C1 segment of cervical spinal cord (tissue), 14 donors: ENCODE measurements at places on chromosomes 13 and 19.

- no peak for DNase-seq
Observed at GRCh38 chr19:6038634-6039405, 60.9 kb upstream of the RANBP3 start.

- DNase-seq, result no peak
Observed at GRCh38 chr13:37375071-37375470, 223.5 kb downstream of the POSTN start.

- no peak for DNase-seq
Observed at GRCh38 chr19:18985257-18985656, 44.2 kb upstream of the HOMER3 start.

DNA sequence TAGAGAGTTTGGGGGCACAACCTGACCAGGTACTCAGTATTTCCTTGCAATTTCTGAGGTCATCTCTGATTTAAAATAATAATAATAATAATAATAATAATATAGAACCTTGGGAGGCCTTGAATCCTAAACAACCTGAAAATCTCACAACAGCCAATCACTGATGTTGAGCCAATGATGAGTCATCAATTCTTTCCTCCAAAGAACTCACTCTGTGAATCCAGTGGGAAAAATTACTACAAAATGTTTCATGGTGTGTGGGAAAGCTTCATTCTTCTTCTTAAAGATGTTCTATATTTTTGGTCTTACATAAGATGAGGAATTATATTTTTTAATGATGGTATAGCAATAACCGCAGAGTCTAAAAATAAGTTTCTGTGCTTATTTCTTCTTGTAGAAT, 594.6 kb downstream of the EFNB2 start:
- no peak for DNase-seq

DNA sequence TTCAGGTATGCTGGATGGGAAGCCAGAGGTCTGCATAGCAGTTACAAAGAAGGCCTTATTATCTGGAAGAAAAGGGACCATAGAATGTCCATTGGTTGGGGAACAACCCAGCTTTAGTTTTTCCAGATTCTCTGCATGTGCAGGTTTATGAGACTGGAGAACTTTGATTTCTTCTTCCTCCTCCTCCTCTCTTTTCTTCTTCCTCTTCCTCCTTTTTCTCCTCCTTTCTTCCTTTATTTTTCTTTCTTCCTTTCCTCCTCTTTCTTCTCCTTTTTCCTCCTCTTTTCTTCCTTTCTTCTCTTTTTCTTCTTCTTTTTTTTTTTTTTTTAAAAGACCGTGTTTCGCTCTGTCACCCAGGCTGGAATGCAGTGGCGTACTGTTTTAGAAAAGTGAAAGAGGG, 30.9 kb downstream of the EPN1 start:
- no peak for DNase-seq

DNA sequence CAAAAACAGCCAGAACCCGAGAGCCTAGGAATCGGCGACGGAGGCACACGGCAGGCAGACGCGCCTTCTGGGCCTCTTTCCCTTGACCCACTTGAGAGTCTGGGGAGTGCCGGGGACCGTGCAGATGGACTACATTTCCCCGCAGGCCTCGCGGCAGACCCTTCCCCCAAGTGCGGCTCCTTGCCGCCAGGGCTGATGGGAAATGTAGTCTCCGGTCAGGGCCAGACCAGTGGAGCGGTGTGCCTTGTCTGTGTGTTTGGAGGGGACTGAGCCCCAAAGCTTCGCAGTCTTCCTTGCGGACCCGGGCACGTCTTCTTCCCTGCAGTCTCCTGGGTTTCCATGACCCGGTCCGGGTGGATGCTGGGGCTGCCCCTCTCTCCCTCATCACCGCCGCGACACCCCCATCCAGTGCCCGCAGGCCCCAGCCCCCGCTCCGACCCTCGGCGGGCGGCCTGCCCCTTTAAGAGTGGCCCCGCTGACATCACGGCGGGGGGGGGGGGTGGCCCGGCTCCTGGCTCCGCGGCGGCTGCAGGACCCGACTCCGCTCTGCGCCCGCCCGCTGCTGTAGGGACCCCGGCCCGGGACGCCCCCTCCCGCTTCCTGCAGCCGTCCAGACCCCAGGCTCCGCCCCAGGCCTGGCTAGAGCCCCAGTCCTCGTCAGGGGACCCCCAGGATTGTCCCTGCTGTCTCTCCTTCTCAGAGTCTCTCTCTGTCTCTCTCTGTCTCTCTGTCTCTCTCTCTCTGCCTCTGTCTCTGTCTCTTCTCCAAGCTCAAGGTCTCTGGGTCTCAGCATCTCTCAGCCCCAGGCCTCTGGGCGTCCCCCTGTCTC, 758 bp upstream of the CACNG7 start:
- peak; percentile 71 for DNase-seq

GRCh38 chr19:34712395-34713261, 21.4 kb upstream of the ZNF181 start:
- DNase-seq, result peak; percentile 8

- DNase-seq, result no peak
Observed at GRCh38 chr13:39784347-39784746, 128.9 kb downstream of the COG6 start.
